ENCODE measurements at places on chromosomes 2 and 18.

- no peak for DNase-seq
Observed at GRCh38 chr2:67777836-67778429, 284.9 kb downstream of the C1D start.

DNA sequence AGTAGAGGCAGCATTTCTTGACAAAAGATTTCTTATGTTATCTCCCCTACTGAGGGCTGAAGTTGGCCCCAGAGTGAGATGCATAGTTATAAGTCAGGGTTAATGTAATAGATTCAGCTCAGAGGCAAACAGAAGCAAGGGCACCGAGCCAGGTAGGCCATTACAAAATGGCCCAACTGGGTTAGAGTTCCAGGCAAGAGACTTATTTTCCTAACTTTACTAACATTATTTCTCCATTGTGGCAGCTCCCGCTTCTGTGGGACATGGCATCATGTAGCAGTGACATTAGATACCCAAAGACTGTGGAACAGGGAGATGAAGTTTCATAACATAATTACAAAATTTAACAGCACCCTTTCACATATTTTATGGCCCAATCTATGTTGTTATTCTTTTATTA is 27.1 kb downstream of the TSPYL6 start:
- DNase-seq = no peak

DNA sequence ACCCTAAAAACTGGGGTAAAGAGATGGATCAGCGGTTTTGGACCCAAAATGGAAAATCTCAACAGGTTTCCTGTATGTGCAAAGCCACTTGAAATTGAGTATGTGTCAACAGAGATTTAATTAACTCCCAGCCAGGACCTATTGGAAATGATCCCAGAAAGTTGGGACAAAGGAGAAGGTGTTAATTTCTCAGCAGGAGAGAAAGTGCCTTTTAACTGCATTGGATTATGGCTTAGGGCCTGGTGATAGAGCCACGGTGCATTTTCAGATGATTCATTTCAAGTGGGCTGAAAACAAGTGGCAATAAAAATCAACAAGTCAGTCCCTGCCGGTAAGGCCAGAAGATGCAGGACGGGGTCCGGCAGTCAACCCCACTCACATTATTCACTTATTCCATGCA is 80.2 kb upstream of the BCL11A start:
- no peak for DNase-seq

DNA sequence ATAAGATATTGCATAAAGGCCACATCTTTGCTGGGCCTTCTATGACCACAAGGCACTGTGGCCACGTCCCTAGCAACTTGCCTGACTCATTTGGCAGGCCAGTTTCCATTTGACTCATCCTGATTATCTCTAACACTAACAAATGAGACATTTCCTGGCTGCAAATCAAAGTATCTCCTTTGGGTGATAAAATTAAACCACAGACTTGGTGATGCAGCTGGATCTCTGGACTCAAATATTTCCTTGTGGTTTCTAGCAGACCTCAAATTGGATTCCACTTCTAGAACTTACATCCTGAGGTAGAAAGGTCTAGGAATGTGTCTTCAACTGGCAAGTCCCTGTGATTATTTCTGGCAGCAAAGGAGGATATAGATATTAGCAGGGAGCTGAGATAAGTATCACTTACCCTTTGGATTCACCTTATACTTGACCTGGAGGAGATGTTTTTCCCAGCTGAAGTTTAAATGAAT is 167.9 kb upstream of the NXPH2 start:
- no peak for DNase-seq

Measured in activated CD4-positive, CD25-positive, alpha-beta regulatory T cell treated with anti-CD3 and anti-CD28 coated beads, Interleukin-2, amount 50 U/mL, for 16 hours (primary cell).